ENCODE measurements at places on chromosomes 6 and 20. TPM values are rescaled to one million over a fixed set of nuclear protein-coding genes. Genes with fewer than 3 reads are reported as not detected.

CUL7 gene
- total RNA-seq: 38.7 TPM

ADGRG6 gene
- 13.4 TPM for total RNA-seq

NNAT gene
- 8.0 TPM for total RNA-seq

POPDC3 gene
- total RNA-seq: 39.7 TPM

HLA-DOB gene
- 0.26 TPM for total RNA-seq

EZR gene
- 20.8 TPM for total RNA-seq

All from epithelial cell of alveolus of lung (primary cell).